RPMI7951 (cell line): ENCODE measurements at places on chromosomes 13 and 19.

- peak; percentile 94 for DNase-seq
These were observed 74.0 kb downstream of the DHRS12 start for GRCh38 chr13:51729866-51730553.

DNA sequence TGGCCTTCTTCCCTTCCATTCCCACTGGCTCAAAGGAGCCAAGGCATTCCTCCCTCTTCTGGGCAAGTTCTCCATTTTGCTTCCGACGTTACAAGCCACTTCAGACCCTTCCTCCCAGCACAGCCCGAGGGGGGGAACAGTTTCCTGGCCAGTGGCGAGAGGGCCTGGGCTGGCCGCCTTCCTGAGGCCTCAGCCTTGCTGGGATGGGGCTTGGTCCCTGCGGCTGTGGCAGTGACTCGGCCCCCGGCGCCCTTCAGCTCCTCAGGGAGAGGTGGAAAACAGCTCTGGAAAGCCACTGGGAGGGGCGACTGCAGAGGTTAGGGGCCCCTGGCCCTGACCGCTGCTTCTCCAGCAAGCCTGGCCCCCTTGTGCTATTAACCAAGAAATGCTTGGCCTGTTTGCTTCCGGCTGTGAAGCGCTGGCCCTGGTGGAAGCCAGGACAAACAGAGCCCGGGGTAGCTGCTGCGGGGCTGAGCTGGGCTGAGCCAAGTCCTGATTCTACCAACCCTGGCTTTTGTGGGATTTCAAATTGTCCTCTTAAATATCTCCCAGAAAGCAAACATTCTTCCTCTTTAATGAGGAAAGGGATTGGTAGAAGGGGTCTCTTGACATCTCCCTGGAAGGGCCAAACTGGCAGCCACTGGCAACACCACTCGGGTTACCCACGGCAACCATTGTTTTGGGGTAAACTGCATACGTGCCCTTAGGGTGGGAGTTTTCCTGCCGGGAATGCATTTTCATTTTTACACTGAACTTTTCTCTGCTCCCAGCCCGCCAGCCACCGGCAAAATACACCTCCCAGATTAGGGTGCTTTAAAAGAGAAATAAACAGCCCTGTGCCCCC is 38.7 kb downstream of the C13orf46 start:
- DNase-seq, result no peak

GRCh38 chr19:28607066-28607583 is 605.8 kb downstream of the UQCRFS1 start:
- DNase-seq, result no peak

GRCh38 chr13:94318418-94318817 is 161.1 kb downstream of the DCT start:
- no peak for DNase-seq

GRCh38 chr19:39411081-39411831 is 1.2 kb upstream of the PLEKHG2 start:
- no peak for DNase-seq

GRCh38 chr13:40175639-40176038 is 490.8 kb downstream of the FOXO1 start:
- DNase-seq, result no peak

- peak; percentile 15 for DNase-seq
These were observed 17.9 kb downstream of the COG3 start for GRCh38 chr13:45482571-45483173.

DNA sequence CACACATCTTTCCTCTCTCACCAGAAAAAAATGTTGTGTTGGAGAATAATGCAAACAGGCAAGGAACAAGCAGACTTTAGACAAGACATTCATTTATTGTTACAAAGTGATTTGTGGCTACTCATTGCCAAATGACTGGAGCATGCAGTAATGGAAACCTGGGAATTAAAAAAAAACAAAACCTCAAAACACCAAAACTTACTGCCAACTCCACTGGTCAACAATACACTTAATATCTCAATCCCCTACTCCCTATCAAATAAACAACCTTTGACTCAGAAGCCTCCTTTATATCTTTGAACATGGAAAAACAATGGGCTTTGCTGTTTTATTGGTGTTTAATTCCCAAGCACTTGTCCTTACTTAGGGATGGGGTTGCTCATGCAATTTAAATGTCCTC is 112.8 kb downstream of the POSTN start:
- DNase-seq, result peak; percentile 14

DNA sequence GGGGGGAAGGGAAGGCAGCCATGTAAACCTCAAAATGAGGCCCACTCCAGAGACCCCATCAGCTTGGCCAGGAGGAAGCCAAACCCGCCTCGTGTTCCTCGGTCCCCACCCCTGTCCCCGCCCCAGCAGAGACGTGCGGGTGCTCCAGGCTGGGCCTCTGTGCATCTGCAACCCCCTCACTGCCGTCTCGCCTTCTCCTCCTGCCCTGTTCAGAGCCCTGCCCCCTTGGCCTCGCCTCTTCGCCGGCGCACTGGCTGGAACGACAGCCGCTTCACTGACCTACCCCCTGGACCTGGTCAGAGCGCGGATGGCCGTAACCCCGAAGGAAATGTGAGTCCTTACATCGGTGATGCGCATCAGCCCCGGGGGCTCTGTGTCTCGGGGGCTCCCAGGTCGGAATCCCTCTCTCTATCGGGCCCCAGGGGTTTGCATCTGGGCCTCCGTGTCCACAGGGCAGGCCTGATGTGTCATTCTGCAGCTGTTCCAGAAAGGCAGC is 32.2 kb downstream of the TMEM161A start:
- DNase-seq, result no peak

DNA sequence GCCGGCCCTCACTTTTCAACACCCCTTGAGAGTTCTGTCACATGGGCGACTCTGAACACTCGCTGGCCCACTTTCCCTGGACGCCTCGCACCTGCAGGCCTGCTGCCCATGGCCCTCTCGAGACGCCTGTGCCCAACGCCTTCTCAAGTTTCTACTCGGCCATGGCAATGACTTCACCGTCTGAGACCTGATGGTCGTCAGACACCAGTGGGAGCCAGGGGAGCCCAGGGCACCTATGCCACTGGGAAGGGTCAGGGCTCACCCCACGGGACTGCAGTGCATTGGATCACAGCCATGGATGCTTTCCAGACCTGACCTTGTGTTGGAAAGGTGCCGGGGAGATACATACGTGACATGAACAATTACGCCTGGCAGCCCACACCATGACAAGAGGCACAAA is 60.1 kb downstream of the KLF2 start:
- DNase-seq, result no peak

- peak; percentile 46 for DNase-seq
These were observed 1.9 kb upstream of the EDDM13 start for GRCh38 chr19:56270676-56271075.

- no peak for DNase-seq
These were observed 36.0 kb upstream of the PABPC3 start for GRCh38 chr13:25059958-25060357.

DNA sequence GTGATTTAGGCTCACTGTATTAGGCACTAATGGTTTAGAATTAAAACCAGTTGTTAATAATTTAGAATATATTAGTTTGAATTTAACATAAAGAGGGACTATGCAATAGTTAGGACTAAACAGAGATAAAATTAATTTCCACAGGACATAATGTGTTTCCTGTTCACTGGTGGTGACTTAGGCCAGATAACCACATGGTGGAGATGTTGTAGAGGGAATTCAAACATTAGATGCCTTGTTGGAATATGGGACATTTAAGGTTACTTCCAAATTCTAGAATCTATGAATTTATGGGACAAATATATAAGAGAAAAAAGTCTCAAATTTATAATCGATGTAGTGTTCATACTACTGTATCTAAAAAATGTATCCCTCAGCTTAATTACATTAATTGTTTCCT is 615.5 kb upstream of the KLHL1 start:
- DNase-seq, result no peak

GRCh38 chr13:85249151-85249550 is 550.1 kb downstream of the SLITRK6 start:
- no peak for DNase-seq

- DNase-seq, result peak; percentile 38
These were observed 281.3 kb downstream of the KLF5 start for GRCh38 chr13:73340069-73340468.

- DNase-seq, result no peak
These were observed 168.4 kb downstream of the ZIC5 start for GRCh38 chr13:99803141-99803540.

DNA sequence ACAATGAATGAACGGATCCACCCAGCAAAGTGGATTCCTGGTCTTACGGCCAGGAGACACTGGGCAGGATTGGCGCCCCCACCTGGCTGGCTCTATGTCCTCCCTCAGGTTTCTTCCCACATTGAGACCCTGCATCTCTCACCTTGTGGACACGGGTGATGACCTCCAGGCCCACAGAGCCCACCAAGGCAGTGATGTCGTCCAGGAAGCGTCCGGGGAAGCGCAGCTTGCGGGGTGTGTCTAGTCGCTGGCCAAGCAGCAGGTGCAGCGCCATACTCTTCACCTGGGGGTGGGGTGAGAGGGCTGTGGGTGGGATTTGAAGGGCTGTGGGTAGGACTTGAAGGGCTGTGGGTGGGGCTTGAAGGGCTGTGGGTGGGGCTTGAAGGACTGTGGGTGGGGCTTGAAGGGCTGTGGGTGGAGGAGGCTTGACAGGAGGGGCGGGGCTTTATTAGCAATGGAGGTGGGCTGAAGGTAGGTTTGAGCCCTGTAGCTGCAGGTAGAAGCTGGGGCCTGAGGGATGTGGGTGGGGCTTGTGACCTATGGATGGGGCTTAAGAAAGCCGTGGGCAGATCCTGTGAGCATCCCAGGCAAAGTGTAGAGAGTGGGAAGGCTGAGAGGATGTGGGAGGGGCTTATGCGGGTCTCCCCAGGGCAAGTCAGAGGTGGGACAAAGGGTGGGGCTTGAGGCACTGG is 12.1 kb upstream of the ANGPTL8 start:
- no peak for DNase-seq

DNA sequence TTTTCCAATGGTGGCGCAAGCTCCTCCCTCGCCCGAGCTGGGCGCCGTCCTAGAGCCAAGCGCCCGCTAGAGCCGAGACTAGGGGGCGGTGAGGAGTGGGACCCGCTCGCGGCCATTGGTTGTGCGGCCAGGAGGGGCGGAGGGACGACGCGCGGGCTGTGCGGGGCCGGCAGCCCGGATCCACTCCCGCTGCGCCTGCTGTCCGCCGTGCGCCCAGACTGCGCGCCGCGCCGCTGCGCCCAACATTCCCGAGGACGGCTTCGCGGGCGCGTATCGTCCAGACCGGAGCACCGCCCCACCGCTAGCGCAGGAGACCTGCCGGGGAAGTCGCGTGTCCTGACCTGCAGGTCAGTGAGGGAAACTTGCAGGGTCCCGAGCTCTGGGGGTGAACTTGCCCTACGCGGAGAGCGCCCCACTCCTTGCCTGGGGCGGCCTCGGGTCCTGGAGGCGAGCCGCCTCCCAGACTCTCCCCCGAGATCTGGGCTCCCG is at the start of gene SERTM1:
SERTM1 (plus strand) TSS at position 183 of the 489 bp plus-strand sequence. CDS start 21,059 bp downstream, outside the sequence.
- no peak for DNase-seq

DNA sequence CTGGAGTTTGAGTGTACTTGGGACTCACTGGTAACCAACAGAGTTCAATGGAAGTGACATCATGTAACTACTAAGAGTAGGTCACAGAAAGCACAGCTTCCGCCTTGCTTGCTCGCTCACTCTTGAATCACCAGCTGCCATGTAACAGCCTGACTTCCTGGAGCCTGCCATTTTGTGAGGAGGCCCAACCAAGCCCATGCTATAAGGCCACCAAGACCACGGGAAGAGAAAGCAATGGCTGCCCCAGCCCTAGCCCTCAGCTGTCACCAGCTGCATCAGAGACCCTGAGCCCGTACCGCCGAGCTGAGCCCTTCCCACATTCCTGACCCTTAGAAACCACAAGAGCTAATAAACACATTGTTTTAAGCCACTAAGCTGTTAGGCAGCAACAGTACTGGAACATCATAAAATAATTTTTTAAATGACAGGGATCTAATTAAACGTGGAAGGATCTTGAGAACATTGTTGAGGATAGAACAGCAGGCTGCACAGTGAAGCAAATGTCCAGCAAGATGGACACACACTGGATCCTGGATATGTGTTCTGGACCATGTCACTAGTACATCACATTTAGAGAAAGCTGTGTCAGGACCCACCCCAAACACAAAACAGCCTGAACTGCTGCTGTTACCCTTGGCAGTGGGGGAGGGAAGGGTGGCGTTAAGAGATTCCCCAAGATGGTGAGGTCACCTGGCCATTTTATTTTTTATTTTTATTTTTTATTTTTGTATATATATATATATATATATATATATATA is 21.7 kb upstream of the LDLR start:
- no peak for DNase-seq

GRCh38 chr13:66402066-66402465 is 828.1 kb downstream of the PCDH9 start:
- DNase-seq, result no peak

GRCh38 chr13:89784161-89784809 is 1563.2 kb upstream of the MIR17HG start:
- no peak for DNase-seq

- DNase-seq, result no peak
These were observed 22.3 kb downstream of the PLEKHJ1 start for GRCh38 chr19:2213799-2214198.

DNA sequence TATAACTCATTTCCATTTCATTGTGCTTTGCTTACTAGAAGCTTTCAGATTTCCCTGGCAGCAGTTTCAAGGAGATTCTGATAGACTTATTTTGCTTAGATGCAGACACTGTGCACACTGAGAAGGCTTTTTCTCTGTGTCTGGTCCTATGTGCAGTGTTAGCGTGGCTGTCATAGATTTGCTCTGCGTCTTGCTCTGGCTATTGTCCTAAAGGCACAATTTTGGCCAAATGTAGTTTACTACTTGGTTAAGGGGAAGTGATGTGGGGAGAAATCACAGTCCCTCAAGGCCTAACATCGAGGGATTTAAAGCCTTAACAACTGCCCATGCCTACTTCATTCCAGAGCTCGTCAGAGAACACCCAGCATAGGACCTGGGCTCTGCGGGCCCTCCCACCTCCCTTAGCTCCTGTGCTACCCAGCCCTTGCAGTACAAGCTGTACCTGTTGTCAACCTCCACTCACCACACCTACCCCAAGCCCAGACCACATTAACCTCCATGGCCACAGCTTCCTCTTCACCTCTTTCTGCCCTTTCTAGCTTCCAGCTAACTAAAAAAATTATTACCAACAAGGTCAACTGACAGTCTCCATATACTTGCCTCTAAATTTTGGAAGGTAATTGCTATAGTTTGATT is 38.9 kb upstream of the KATNAL1 start:
- no peak for DNase-seq

DNA sequence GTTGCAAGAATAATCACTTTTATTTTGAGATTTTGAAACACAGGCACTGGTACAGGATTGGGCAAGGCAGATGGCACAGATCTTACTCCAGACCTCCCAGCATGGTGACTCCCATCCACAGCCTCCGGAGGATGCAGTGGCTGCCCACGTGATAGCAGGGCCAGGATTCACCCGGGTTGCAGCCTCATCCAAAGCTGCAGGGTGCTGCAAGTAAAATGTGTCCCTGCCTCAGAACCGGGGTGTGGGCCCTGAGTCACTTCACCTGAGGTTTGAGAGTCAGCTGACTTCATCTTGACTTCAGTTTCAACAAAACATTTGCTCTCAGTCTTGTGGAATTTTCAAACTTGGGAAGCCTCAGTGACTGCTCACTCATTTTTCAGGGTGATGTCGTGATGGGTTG is 201.9 kb downstream of the FGF9 start:
- DNase-seq, result no peak

DNA sequence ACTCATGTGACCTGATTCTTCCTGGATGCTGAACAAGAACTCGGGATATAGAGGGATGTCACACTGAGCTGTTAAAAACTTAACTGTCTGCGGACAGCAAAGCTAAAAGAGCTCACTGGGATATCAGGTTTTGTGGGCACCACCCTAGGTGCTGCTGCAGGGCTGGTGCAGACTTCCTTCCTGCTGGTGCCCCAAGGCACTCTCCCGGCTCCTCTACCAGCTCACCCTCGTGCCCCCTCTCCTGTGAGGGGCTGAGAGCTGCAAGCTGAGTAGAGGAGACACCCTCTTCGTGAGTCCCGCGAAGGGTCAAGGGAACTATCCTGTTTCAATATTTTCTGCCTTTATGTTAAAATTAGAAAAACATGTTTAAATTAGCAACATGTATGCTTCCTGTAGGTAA is 1475.7 kb downstream of the EFNB2 start:
- no peak for DNase-seq
